ENCODE measurements at places on chromosomes 11 and 22.

DNA sequence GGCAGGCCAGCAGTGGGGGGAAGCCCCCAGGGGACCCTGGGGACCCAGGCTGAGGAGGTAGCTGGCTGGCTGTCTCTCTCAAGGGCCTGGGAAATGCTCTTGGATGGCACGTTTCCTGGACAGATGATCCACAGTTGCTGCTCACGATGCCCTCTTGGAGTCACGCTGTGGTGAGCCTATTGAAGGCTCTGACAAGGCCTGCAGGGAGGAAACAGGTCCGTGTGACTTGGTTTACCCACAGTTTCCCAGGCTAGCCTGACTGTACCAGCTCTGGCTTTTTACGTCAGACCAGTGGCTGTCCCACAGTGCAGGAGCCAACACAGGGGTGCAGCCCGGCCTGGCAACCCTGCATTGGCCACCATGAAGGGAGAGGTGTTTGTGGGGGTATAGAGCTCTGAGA lies 29.2 kb upstream of the PPARA start:
- DNase-seq, result no peak

- no peak for DNase-seq
Observed at GRCh38 chr11:57162179-57162898, 19.4 kb upstream of the LRRC55 start.

DNA sequence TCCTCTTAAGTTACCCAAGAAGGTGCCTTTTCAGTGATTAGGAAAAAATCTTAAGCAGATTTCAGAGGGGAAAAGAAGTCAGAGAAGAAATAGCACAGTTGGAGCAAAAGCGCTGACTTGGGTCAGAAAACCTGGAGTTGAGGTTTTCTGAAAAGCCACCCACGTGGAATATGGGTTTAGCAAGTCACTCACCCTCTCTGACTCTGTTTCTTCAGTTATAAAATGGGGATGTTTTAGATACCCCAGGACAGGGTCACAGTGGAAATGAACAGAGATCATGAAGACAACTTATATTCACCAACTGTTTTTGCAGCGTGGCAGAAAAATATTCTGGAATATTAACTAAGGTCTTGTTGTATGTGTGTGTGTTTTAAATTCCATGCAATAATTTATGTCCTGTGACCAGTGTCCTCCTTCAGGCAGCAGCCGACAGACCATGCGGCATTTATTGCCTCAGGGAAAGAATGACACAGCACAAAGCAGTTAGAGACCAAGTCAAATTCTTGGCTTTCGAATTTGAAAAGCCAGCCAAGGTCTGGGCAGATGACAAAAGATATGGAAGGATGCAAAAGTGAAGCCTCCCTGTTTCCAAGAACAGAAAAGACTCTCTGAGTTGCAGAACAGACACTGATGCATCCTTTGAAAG lies 119.9 kb downstream of the MIAT start:
- DNase-seq, result no peak

DNA sequence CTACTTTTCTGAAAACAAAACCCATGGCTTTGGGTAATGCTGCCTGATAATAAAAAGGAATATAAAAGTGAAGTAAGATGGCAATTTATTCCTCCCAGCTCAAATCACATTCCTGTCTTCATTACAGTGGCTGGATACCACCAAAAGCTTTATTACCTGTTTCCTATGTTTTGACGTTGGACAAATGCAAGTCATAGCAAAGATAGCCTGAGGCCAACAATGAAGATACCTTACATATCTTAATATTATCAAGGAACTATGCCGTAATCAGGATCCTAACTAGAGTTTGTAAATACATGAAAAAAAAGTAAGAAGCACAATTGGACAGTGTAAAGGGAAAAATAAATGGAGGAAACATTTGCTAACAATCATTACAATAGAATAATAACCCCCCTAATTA lies 202.4 kb downstream of the SOX6 start:
- DNase-seq, result no peak

GRCh38 chr11:64874308-64875240 lies 3.8 kb downstream of the EHD1 start:
- DNase-seq, result no peak

- no peak for DNase-seq
Observed at GRCh38 chr11:41201156-41201555, 258.3 kb downstream of the LRRC4C start.

GRCh38 chr11:86201371-86201884 lies 43.1 kb upstream of the EED start:
- no peak for DNase-seq

GRCh38 chr11:776561-777287 lies 563 bp downstream of the GATD1 start:
- DNase-seq, result no peak

- DNase-seq, result no peak
Observed at GRCh38 chr11:10623797-10624761, 55.6 kb upstream of the LYVE1 start.

- no peak for DNase-seq
Observed at GRCh38 chr11:82996966-82997606, 74.6 kb downstream of the RAB30 start.

DNA sequence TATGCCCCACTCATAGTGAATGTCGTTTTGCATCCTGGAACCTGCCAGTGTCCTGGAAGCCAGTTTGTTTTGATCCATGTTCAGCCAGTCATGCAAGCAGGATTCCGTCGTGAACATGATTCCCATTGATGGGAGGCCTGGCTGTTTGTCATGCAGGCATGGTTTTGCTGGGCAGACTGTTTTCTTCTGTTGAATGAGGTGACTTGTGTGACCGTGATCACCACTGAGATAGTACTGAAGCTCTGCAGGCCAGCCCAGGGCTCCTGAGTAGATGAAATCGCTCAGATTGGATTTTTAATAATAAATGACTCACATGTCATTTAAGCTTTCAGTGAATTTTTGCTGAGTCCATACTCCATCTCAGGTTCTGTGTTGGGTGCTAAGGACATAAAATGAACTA lies 117.8 kb downstream of the PDE2A start:
- DNase-seq, result no peak

DNA sequence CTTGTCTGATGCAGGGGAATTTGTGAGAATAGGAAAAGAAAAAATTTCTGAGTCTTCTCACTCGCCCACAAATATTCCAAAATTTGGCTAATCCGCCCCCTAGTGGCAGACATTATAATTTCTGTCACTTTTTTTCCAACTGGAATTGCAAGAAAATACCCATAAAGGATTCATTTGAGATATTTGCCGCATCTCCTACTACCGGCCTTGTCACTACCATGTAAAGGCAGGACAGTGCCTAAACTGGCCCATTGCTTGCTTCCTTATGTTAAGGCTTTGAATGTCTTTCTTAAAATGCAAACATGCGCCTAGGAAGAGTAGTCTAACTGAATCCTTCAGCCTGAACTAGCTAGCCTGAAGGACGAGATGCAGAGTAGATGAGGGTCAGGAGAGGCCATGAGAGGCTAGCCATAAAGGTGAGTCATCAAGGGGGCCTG lies 9.3 kb upstream of the CEP295 start:
- no peak for DNase-seq

DNA sequence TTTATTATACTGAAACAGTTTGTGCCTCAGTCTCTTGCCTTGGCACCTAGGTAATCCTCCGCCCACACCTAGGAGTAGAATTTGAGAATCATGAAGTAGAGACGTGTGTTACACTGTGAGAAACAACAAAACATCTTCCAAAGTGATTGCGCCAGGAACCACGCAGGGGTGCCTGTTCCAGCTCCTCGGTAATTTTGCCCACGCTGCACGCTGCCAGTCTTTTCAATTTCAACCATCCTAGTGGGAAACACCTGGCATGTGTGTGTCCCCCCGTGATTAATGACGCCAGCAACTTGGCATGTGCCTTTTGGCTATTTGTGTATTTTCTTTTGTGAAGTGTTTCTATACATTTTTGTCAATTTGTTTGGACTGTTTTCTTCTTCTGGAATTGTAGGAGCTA lies 919.1 kb downstream of the BRD1 start:
- DNase-seq, result no peak

GRCh38 chr11:17639091-17639490 lies 80.3 kb upstream of the MYOD1 start:
- no peak for DNase-seq

GRCh38 chr11:17443926-17444690 lies 32.5 kb downstream of the ABCC8 start:
- no peak for DNase-seq

- DNase-seq, result no peak
Observed at GRCh38 chr11:64015935-64016845, 19.5 kb upstream of the FLRT1 start.

DNA sequence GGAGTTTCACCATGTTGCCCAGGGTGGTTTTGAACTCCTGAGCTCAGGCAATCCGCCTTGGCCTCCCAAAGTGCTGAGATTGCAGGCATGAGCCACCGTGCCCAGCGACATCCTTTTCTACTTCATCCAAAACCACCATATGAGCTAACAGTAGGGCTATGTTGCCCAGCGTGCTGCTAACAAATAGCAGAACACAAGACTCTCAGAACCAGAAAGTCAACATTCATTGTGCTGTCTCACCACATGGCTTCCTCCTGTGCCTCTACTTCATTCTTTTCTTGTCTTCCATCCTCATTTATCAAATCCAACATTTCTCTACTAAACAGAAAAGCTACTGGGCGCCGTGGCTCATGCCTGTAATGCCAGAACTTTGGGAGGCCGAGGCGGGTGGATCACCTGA lies 12.0 kb upstream of the DENND5A start:
- DNase-seq, result no peak

DNA sequence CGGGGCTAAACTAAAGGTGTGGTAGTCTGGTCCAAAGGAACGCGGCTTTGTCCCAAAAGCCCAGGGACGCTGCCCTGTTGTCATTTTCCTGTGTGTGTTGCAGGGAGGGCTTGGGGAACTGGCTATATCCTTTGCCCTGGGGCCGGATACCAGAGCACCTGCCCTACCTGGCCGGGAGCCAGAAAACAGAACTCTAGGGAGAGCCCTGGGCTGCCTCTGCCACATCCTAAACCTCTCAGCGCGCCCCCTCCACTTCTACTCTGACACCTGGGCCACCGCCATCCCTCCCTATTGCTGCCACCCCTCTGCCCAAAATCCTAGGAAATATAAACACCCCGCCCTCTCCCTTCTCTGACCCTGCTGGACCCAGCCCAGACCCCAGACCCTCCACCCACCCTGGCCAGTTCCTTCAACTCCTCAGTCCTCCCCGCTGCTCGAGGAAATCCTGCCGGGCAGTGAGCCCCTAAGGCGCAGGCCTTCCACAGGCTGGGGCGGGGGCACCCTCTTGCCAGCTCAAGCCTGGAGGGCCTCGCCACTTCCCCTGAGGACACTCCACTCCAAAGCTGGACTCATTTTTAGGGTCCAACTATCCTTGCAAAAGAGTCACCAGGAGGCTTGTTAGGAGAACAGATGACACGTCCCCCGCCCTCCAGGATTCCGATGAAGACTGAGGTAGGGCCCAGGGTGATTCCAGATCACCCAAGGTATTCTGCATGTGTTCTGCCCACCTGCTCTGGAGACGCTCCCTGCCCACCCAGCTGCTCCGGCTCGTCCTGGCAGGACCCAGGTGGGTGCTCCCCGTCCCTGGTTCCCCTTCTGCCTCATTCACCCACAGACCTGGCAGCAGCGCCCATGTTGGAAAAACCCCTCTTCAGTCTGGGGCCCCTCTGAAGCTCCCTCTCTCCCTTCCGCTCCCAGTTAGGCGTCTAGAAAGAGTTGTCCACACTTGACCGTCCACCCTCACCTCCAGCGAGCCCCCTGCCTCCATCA lies 12.2 kb downstream of the KCTD17 start:
- DNase-seq, result no peak

GRCh38 chr11:88799771-88800500 lies 265.8 kb downstream of the GRM5 start:
- DNase-seq, result no peak

DNA sequence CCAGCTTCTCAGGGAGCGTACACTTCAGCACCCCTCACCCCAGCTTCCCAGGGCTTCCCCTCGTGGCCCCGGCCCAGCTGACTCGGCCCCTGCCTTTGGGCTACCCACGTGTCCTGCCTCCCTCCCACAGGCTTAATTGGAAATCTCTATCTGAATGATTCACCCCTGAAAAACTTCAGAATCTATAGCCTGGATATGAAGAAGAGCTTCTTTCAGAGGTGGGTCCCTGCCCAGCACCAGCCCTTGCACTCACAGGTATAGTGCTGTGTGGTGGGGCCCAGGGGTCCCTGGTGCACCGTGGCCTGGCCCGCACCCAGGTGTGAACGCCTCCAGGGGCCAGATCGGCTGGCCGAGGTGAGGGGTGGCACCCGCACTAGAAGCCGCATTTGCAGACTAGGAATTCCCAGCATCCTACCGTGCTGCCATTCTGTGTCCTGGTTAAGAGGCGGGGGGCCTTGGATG lies 38.4 kb downstream of the B3GAT1 start:
- no peak for DNase-seq

GRCh38 chr11:103035791-103036434 lies 56.0 kb downstream of the DCUN1D5 start:
- DNase-seq, result no peak

GRCh38 chr11:105991888-105992287 lies 30.2 kb downstream of the MSANTD4 start:
- no peak for DNase-seq
